NCI-H2081 treated with DMSO at 0.1 percent for 48 hours (cell line): ENCODE measurements at places on chromosomes 2 and 18.

DNA sequence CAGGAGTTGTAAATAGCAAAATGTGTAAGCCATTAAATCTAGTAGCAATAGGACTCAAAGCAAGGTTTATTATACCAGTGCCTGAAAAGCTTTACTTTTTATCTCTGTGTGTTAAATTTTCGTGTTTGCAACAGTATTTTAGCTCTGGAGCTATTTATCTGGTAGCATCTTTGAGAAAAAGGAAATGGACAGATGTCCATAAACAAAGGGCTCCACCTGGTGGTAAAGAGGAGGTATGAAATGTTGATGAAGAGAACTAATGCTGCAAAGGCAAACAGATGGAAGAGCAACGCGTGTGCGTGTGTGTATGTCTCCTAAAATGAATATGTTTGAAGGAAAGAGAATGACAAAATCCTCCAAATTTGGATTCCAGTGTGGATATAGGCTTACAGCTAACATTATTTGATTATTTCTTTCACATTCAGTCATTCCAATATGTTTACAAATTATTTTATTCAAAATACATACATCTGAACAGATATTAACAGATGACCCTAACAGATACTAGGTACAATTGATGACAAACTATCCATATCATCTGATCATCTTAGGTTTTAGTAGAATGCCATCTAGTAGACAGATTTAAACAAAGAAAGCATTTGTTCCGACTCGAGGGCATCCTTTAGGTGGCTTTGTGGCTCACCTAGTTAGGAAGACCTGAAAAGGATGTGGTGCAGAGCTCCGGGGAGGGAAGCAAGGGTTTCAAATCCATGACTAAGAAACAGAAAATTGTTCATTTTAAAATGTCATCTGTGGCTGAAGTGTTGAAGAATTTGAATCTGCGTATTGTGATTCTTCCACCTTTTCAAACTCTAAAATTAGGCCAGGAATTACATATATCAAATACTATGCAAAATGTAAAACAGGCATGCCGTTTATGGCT, 383.3 kb downstream of the MTX2 start:
- DNase-seq, result peak; percentile 80

- no peak for DNase-seq
These were observed 76.1 kb downstream of the MBP start for GRCh38 chr18:77056344-77057005.

DNA sequence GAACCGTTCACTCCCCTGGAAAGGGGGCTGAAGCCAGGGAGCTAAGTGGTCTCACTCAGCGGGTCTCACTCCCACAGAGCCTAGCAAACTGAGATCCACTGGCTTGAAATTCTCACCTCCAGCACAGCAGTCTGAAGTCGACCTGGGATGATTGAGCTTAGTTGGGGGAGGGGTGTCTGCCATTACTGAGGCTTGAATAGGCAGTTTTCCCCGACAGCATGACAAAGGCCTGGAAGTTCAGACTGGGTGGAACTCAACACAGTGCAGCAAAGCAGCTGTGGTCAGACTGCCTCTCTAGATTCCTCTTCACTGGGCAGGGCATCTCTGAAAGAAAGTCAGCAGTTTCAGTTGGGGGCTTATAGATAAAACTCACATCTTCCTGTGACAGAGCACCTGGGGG, 292.5 kb downstream of the NUP35 start:
- DNase-seq, result no peak

- DNase-seq, result no peak
These were observed 4.9 kb downstream of the TM4SF20 start for GRCh38 chr2:227374158-227374557.

DNA sequence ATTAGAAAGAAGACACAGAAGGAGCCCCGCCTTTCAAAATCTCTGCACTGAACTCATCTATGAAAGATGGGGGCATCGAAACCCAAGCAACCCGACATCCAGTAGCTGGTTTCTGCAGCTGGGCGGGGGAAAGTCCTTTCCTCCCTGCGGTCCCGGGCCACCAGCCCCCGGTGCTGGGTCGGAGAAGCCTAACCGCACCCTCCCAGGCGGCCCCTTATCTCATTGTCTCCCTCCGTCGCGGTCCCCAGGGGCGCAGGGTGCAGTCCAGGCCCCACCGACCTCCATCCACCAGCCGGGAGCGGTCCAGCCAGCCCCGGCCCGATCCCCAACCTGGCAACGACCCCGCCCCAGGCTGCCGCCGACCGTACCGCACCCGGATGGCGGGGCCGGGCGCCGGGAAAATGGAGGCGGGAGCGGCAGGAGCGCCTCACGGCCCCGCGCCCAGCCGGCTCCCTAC, 452 bp downstream of the RAPH1 start:
- DNase-seq, result no peak

- no peak for DNase-seq
These were observed 1.1 kb upstream of the MAT2A start for GRCh38 chr2:85537600-85538506.

- no peak for DNase-seq
These were observed 69.6 kb upstream of the CD28 start for GRCh38 chr2:203636588-203637470.

DNA sequence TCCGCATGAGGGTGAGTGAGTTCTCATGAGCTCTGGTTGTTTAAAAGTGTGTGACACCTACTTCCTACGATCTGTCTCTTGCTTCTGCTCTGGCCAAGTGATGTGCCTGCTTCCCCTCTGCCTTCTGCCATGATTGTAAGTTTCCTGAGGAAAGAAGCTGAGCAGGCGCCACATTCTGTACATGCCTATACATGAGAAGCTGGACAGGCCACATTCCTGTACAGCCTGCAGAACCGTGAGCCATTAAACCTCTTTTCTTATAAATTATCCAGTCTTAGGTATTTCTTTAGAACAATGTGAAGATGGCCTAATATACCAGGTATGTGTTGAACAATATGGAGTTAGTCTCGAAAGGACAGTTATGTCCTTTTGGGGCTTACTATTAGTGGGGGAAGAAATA, 281.0 kb downstream of the ALK start:
- no peak for DNase-seq

- no peak for DNase-seq
These were observed 63.1 kb downstream of the RHOB start for GRCh38 chr2:20509770-20510490.

DNA sequence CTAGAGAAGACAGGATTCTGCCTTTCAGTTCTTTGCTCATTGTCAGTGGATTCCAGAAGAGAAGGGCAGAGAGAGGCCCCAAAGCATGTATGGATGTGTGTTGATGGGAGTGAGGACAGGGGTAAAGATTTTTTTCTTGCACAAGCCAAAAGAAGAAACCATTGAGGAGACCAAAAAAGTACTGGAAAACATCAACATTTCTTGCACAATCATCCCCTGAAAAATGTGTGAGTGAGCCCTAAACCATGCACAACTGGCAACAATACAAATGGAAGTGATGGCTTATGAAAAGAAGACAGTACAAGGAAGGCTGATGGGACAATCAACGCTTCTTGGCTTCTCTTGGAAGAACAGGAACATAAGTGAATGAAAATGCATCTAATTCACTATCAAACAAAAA, 5.6 kb upstream of the SMAD7 start:
- DNase-seq, result no peak

DNA sequence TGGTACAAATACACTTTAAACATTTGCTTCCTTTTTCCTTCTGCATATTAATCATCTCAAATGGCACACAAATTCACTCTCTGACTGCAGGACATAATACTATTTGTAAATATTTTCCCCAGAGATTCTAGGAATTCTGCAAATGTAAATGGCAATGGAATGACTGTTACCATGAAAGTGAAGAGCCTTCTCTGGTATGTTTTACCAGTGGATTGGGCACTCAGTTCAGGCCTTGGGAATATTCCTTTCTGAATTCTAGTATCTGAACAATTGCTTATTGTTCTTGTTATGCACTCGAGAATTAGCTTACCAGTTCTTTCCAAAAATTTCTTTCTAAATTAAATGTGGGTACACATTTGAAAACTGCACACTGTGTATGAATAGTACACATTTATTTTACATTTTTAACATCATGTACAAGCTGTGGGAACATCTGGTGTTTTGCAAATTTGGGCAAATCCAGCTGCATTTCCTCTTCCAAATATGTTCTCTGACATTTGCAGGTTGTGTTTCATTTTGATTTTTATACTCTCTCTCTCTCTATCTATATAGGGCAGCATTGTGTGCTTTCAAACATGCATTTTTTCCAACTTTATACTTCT, 289.1 kb downstream of the NBAS start:
- DNase-seq, result no peak

DNA sequence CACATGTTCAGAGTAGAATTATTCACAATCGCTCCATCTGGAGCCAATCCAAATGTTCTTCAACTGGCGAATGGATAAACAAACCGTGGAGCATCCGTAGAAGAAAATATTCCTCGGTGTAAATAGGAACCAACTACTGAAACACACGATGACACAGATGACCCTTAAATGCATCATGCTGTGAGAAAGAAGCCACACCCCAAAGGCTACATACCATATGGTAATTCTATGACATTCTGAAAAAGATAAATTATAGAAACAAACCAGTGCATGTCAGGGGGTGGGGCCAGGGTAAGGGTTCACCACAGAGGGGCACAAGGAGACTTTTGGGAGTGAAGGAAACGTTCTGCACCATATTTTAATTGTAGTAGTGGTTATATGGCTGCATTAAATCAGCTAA, 312.2 kb upstream of the SMIM21 start:
- no peak for DNase-seq

DNA sequence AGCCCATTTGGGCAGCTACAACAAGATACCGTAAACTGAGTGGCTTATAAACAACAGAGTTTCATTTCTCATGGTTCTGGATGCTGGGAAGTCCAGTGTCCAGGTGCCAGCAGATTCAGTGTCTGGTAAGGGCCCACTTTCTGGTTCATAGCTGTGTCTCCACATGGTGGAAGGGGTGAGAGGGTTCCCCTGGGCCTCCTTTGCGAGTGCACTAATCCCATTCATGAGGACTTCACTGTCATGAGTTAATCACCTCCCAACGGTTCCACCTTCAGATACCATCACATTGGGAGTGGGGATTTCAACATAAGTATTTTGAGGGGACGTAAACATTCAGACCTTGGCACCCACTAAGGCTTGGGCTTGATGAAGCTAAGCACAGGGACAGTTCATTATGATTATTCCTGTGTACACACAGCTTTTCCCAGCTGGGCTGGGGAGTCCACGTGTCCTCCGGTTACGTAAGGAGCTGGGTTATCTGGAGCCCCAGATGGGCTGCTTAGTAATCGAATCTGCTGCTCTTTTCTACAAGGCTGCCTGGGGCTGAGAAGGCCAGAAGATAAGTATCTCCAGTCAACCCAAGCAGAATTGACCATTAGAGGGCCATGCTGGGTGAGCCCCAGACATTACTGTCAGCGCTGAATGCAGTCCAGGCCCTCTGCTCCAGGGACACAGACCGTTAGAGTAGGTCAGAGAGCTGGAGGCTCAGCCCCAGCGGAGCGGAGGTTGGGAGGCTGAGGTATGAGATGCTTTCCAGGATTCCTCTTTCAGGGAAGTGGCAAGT, 42.7 kb downstream of the EPAS1 start:
- no peak for DNase-seq

DNA sequence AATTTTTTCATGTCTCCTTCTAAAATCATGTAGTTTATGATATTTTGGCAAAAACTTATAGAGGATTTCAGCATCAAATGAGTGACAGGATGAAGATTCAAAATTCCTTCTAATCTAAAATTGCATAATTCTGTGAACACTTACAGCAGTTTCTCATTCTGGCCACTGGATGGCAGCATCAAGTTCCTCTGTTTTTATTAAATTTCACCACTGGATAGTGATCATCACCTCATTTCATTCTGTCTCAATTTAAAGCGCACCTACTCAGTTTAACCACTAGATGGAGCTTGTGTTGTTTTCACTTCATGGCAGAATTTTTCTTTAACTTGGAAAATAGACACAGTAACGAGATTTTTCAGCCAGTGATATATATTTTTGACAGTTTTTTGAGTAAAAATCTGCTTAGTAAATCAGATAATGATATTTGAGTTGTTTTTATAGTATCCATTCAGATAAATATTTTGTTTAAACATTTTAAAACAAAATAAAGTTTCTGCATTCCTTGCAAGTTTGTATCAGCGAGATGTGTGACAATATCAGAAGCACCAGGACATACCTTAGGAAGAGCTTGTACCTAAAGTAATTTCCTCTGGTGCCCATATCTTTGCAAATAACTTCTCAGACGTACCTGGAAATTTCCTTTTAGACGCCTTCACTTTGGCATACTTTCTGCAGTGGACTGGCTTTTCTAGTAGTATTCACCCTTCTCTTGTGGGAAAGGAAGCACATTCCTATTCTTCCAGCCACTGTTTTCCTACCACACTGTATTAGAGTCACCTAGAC, 94.7 kb upstream of the ARHGAP15 start:
- peak; percentile 65 for DNase-seq

GRCh38 chr2:209380293-209380692, 43.6 kb upstream of the MAP2 start:
- DNase-seq, result peak; percentile 42

GRCh38 chr2:22748909-22749308, 636.1 kb upstream of the KLHL29 start:
- DNase-seq, result no peak

GRCh38 chr18:3367491-3368091, 82.4 kb upstream of the TGIF1 start:
- DNase-seq, result no peak

GRCh38 chr2:209976698-209977385, 25.6 kb upstream of the RPE start:
- DNase-seq, result no peak

- DNase-seq, result no peak
These were observed 1.0 kb downstream of the ZDBF2 start for GRCh38 chr2:206275312-206276055.

- no peak for DNase-seq
These were observed 1026.4 kb downstream of the DSC3 start for GRCh38 chr18:30016179-30016578.

DNA sequence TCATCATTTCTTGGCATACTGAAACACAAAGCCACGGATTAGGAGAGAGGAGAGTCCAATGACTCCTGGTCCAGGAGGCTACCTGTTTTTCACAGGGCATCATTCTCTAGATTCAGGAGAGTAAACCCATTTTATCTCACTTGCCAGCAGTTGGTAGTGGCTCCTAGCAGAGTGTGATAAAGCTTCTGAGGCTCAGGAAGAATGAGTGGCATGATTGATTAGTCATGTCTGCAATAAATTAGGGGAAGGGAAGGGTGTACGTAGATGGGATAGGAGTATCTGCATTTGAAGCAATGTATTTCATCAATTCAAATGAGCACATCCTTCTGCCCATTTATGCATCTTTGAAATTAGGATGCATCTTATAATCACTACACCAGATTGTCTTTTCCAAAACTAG, 31.1 kb upstream of the PNO1 start:
- no peak for DNase-seq
